Caco-2 (cell line): ENCODE measurements at places on chromosomes 4 and X. TPM values are rescaled to one million over a fixed set of nuclear protein-coding genes. Genes with fewer than 3 reads are reported as not detected.

The RNF150 gene
- 0.14 and 0.42 TPM in 2 replicates for total RNA-seq

The CDKL2 gene
- 1.5 and 1.9 TPM in 2 replicates for total RNA-seq

The SSX4B gene
- not detected in 2 replicates for total RNA-seq

The GAGE12J gene
- not detected in 2 replicates for total RNA-seq

The SORBS2 gene
- total RNA-seq, result 47.7 and 59.7 TPM in 2 replicates

The PDLIM3 gene
- total RNA-seq, result 3.6 and 4.8 TPM in 2 replicates

The TCEAL6 gene
- total RNA-seq, result not detected in 2 replicates

The MAGEB17 gene
- not detected in 2 replicates for total RNA-seq

The EFHC2 gene
- not detected in 2 replicates for total RNA-seq

The BEX1 gene
- not detected in 2 replicates for total RNA-seq

The ANOS1 gene
- 0.81 and 0.91 TPM in 2 replicates for total RNA-seq

The PLK4 gene
- total RNA-seq, result 28.2 and 31.1 TPM in 2 replicates

The DCAF4L1 gene
- total RNA-seq, result 0.23 and 0.36 TPM in 2 replicates

The NXT2 gene
- total RNA-seq, result 9.7 and 9.8 TPM in 2 replicates

The YIPF7 gene
- total RNA-seq, result not detected in 2 replicates

The PLP1 gene
- 3.4 and 3.6 TPM in 2 replicates for total RNA-seq
